ENCODE measurements at places on chromosomes 11 and 22.

- H3K27ac ChIP-seq: no peak overlapping the region
- H3K4me1 ChIP-seq: peaks cover 6% of the 10 kb centered on the region
- no peaks in the 10 kb centered on the region for H3K36me3 ChIP-seq
- no peaks in the 10 kb centered on the region for H3K27me3 ChIP-seq
- peak; percentile 81 for DNase-seq
These were observed 12.1 kb downstream of the LRFN4 start for GRCh38 chr11:66868726-66869566.

- no peaks in the 10 kb centered on the region for H3K36me3 ChIP-seq
- no peak overlapping the region for H3K4me3 ChIP-seq
- DNase-seq: no peak
- no peaks in the 10 kb centered on the region for H3K27me3 ChIP-seq
- peak overlapping the region; percentile 86 for H3K27ac ChIP-seq
These were observed 130.1 kb downstream of the MN1 start for GRCh38 chr22:27671413-27671935.

GRCh38 chr11:126862664-126863243 is 137.8 kb downstream of the KIRREL3 start:
- H3K4me3 ChIP-seq: no peak overlapping the region
- no peaks in the 10 kb centered on the region for H3K4me1 ChIP-seq
- DNase-seq: no peak
- H3K27ac ChIP-seq: no peak overlapping the region
- H3K27me3 ChIP-seq: no peaks in the 10 kb centered on the region
- no peaks in the 10 kb centered on the region for H3K36me3 ChIP-seq

- no peak overlapping the region for H3K27ac ChIP-seq
- no peak overlapping the region for H3K4me3 ChIP-seq
- no peak for DNase-seq
- no peaks in the 10 kb centered on the region for H3K4me1 ChIP-seq
These were observed 22.5 kb upstream of the PPP6R3 start for GRCh38 chr11:68437927-68438657.

DNA sequence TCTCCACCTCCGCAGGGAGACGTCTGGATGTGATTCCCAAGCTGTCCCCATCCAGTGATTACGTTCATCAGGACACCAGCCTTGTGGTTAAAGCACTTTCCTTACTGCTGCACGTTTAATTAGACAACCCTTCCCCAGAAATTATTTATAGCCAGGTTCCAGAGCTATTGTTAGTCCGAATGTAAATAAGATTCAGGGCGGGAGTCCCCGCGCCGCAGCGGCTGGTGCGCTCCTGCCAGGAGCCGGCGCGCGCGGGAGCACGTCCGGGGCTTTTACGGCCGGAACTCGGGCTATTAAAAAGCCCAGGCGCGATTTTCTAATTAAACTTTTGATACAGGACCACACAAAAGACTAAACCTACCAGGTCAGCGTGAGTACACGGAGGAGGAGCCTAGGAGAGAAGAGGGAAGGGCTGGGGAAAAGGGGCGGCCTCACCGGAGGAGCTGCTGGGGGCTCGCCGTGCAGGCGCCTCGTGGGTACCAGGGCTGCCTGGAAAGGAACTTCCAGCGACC is 538.3 kb downstream of the OPCML start:
- H3K27ac ChIP-seq: no peak overlapping the region
- no peaks in the 10 kb centered on the region for H3K4me1 ChIP-seq
- H3K36me3 ChIP-seq: no peaks in the 10 kb centered on the region
- no peak for DNase-seq
- peaks cover 5% of the 10 kb centered on the region for H3K27me3 ChIP-seq
- H3K4me3 ChIP-seq: no peak overlapping the region

GRCh38 chr11:77340501-77340900 is 39.0 kb upstream of the GDPD4 start:
- H3K4me1 ChIP-seq: no peaks in the 10 kb centered on the region
- no peak for DNase-seq
- no peaks in the 10 kb centered on the region for H3K36me3 ChIP-seq

GRCh38 chr22:27699383-27700019 is 102.1 kb downstream of the MN1 start:
- no peaks in the 10 kb centered on the region for H3K27me3 ChIP-seq
- no peak for DNase-seq
- no peak overlapping the region for H3K4me3 ChIP-seq
- no peak overlapping the region for H3K27ac ChIP-seq
- no peaks in the 10 kb centered on the region for H3K4me1 ChIP-seq
- H3K36me3 ChIP-seq: no peaks in the 10 kb centered on the region

GRCh38 chr11:118056806-118057205 is 20.1 kb upstream of the TMPRSS4 start:
- no peak overlapping the region for H3K27ac ChIP-seq
- no peaks in the 10 kb centered on the region for H3K27me3 ChIP-seq
- no peak for DNase-seq

DNA sequence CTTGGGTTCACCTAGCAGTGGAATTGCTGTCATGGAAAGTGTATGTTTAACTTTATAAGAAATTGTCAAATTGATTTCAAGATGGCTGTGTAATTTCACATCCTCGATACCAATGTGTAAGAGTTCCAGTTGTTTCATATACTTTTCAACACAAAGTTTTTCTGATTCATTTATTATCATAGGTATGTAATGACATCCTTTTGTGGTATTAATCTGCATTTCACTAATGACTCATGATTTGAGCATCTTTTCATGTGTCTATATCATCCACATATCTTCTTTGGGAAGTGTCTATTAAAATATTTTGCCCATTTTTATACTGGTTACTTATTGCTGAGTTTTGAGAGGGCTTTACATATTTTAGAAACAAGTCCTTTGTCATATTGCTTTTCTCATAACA is 17.0 kb upstream of the GLYATL1B start:
- H3K4me1 ChIP-seq: no peaks in the 10 kb centered on the region
- no peak overlapping the region for H3K27ac ChIP-seq
- DNase-seq: no peak
- H3K4me3 ChIP-seq: no peak overlapping the region
- no peaks in the 10 kb centered on the region for H3K36me3 ChIP-seq

GRCh38 chr11:119056421-119056999 is 495 bp downstream of the HYOU1 start:
- DNase-seq: peak; percentile 55
- no peaks in the 10 kb centered on the region for H3K27me3 ChIP-seq
- H3K27ac ChIP-seq: peak overlapping the region; percentile 96
- peaks cover 7% of the 10 kb centered on the region for H3K36me3 ChIP-seq
- peak overlapping the region; percentile 82 for H3K4me3 ChIP-seq

DNA sequence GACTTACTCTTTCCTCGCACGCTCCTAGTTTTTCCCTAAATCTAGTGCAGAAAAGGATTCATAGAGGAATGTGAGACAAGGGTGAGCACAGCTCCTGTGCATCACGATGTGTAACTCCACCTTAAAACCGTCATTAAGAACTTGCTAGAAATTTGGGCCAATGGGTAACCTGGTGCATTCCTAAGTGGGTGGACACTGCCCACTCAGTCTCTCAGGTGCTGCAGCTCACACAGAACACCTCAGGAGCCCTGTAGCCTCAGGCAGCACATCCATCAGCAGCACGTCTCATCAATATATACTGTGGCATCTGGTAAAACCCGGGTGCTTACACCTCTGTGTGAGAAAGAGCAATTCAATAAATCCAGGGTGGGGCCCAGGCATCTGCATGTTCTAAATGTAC is 12.4 kb downstream of the POU2AF3 start:
- no peak for DNase-seq
- H3K27ac ChIP-seq: no peak overlapping the region
- peaks cover 16% of the 10 kb centered on the region for H3K4me1 ChIP-seq
- H3K36me3 ChIP-seq: no peaks in the 10 kb centered on the region
- no peak overlapping the region for H3K4me3 ChIP-seq

DNA sequence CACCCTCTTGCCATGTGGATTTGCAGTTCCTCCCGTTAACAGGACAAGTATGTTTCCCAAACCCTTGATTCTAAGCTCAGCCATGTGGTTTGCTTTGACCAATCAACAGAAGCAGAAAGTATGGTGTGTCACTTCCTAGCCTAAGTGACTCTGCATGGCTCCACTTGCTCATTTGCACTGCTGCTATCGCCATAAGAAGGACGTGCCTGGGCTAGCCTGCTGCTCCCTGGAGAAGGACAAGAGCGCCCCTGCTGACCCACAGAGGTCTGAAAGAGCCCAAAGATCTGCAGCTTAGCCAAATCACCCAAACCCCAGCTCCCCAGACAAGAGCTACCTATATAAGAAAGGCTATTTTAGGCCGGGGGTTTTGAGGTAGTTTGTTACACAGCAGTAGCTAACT is 18.0 kb downstream of the TBRG1 start:
- DNase-seq: no peak
- H3K36me3 ChIP-seq: no peaks in the 10 kb centered on the region
- no peaks in the 10 kb centered on the region for H3K27me3 ChIP-seq

DNA sequence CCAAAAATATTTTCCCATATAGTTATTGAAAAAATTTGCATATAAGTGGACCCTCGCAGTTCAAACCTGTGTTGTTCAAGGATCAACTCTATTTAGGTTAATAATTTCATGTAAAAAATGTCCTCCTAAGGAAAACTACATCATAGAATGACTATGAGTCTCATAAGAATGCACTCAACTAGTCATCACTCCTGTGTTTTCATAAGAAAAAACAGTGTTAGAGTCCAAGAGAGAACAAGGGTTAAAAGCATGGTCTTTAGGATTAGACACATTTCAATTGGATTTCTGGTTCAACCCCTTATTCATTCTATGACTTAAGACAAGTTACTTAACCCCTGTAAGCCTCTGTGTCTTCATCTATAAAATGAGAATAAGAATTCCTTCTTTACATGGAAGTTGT is 5.1 kb downstream of the PARVA start:
- H3K27me3 ChIP-seq: no peaks in the 10 kb centered on the region
- no peak for DNase-seq
- no peak overlapping the region for H3K4me3 ChIP-seq
- no peaks in the 10 kb centered on the region for H3K36me3 ChIP-seq
- H3K27ac ChIP-seq: no peak overlapping the region
- H3K4me1 ChIP-seq: peaks cover 45% of the 10 kb centered on the region

DNA sequence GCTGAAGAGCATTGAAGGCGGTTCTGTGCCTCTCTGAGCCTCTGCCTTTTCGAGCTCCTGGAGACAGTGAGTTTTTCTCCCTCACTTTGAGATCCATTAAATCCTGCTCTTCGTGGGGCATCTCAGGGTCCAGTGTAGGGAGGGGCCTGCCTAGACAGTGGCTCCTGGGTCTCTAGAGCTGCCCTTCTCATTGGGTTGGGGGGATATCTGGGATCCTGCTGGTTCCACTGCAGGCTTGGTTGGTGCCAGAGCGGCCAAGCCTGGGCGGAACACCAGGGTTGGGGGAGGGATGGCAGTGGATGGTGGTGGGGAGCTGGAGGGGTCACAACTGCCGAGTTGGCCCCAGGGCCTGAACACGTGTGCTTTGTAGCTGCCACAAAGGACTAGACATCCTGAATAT is 52.2 kb upstream of the CARS1 start:
- DNase-seq: no peak
- H3K27me3 ChIP-seq: no peaks in the 10 kb centered on the region
- no peaks in the 10 kb centered on the region for H3K4me1 ChIP-seq
- no peak overlapping the region for H3K4me3 ChIP-seq
- no peak overlapping the region for H3K27ac ChIP-seq

DNA sequence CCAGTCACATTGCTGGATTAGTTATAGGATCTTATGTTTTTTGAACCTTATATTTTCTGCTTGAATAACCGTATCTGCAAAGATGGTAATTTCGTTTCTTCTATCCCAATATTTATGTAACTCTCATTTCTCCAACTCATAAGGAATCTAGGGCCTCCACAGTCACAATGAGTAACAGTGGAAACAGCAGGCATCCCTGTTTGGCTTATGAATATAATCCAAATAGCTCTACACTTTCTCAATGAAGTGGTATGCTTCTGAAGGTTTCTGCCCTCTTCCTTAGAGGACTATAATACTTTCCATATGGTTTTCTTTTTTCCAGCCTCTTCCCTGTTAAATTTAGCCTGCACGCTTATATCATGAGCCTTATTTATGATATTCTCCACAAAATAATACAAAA is 16.5 kb downstream of the ATP6V1E1 start:
- DNase-seq: no peak
- no peaks in the 10 kb centered on the region for H3K27me3 ChIP-seq
- peaks cover 19% of the 10 kb centered on the region for H3K36me3 ChIP-seq

DNA sequence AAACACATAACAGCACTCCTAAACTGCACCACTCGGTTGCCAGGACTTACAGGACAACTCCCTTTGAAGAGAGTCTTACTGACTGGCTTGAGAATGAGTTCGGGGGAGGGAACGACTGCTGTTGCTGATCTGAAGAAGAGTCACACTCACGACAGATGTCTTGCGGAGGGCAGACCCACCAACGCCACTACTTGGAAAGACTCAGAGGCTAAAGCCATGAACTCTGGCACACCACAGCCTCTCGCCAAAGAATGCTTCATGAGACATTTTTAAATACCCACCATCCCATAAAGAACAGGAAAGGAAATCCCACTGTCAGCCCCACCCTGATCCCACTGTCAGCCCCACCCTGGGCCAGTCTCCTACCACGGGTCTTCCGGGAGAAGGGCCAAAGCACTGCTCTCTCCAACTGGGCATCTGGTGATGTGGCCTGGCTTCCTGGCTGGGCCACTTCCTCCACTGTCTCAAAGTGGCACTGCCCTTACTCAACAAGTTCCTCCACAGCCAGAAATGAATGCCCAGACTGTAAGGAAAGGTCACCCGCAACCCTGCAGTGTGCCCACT is 73.6 kb downstream of the MICAL3 start:
- H3K4me1 ChIP-seq: peaks cover 51% of the 10 kb centered on the region
- no peak overlapping the region for H3K4me3 ChIP-seq
- H3K27ac ChIP-seq: peak overlapping the region; percentile 61
- H3K36me3 ChIP-seq: no peaks in the 10 kb centered on the region
- no peak for DNase-seq

GRCh38 chr11:87351676-87352075 is 313.9 kb downstream of the TMEM135 start:
- H3K27ac ChIP-seq: no peak overlapping the region
- no peaks in the 10 kb centered on the region for H3K4me1 ChIP-seq
- DNase-seq: no peak
- H3K36me3 ChIP-seq: no peaks in the 10 kb centered on the region

GRCh38 chr11:14657841-14658240 is 14.2 kb downstream of the PDE3B start:
- H3K27me3 ChIP-seq: no peaks in the 10 kb centered on the region
- H3K36me3 ChIP-seq: no peaks in the 10 kb centered on the region
- DNase-seq: no peak
- no peak overlapping the region for H3K27ac ChIP-seq
- H3K4me3 ChIP-seq: no peak overlapping the region

DNA sequence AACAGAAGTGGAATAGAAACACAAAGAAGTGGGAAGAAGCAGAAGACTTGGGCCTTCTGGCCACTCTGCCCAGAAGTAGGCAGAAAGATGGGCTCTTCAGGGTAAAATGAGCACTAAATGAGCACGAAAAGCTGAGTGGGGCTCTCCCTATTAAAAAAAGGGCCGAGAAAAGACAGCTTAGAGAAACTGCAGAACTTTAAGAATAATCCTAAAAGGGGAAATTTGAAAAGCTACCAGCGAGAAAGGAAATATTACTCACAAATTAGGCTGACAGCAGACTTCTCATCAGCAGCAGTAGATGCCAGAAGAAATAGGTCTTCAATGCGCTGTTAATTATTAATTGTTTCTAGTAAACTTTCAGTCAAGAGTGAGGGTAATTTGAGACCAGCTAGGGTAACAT is 78.2 kb downstream of the UVRAG start:
- no peak overlapping the region for H3K4me3 ChIP-seq

- no peak overlapping the region for H3K27ac ChIP-seq
- H3K36me3 ChIP-seq: no peaks in the 10 kb centered on the region
- no peaks in the 10 kb centered on the region for H3K27me3 ChIP-seq
- DNase-seq: no peak
- no peak overlapping the region for H3K4me3 ChIP-seq
These were observed 5.7 kb downstream of the AP2A2 start for GRCh38 chr11:931385-931784.

GRCh38 chr11:34745195-34745594 is 124.3 kb downstream of the EHF start:
- H3K4me3 ChIP-seq: no peak overlapping the region
- no peaks in the 10 kb centered on the region for H3K36me3 ChIP-seq
- peak; percentile 25 for DNase-seq
- no peak overlapping the region for H3K27ac ChIP-seq
